ENCODE measurements at places on chromosomes 12 and 14. TPM values are rescaled to one million over a fixed set of nuclear protein-coding genes. Genes with fewer than 3 reads are reported as not detected.
A peak's percentile ranks its signal among the peaks of the same experiment; 100 is the strongest.

DNA sequence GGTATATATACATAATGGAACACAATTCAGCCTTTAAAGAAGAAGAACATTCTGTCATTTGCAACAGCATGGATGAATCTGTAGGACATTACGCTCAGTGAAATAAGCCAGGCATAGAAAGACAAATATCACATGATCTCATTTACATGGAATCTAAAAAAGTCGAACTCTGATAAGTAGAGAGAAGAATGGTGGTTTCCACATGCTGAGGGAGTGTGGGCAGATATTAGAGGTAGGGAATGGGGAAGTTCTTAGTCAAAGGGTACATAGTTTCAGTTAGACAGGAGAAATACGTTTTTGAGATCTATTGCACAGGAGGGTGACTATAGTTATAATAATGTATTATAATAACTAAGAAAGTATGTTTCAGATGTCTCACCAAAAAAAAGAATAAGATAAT lies 71.4 kb downstream of the ADAMTS20 start:
- no peak for DNase-seq

DNA sequence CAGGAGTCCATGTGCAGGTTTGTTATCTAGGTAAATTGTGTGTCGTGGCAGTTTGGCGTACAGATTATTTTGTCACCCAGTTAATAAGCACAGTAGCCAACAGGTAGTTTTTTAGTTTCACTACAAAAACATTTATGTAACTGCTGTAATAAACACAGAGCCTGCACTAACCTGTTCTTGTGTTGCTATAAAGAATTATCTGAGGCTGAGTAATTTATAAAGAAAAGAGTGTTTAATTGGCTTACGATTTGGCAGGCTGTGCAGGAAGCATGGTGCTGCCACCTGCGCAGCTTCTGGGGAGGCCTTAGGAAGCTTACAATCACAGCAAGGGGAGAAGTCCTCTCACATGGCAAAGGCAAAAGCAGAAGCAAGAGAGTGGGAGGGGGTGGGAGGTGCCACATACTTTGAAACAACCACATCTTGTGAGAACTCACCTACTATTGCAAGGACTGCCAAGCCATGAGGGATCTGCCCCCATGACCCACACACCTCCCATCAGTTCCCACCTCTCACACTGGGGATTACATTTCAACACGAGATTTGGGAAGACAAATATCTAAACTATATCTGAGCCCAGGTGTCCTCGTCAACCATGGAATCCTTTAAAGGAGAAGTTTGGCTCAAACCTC lies 266.4 kb upstream of the GRIP1 start:
- no peak for DNase-seq

DNA sequence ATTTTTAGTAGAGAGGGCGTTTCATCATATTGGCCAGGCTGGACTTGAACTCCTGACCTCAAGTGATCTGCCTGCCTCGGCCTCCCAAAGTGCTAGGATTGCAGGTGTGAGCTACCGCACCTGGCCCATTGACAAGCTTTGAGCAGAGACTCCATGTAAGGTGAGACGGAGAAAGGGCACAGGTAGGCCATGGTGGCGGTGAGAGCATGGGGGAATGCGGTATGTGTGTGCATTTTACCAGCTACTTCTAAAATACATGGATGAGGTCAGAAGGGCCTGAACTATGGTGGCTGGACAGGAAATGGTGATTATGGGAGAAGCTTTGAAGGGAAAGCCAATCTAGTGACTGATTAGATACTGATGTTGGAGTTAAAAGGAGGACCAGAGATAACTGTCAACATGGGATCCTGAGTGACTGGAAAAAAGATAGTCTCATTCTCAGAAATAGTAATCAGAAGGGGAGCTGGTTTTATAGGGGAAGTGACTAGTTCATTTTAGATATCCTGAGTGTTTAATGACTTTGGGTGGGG lies 21.9 kb upstream of the PTPRB start:
- no peak for DNase-seq

GRCh38 chr12:112971248-112971647 lies 7.1 kb upstream of the OAS2 start:
- DNase-seq, result no peak

DNA sequence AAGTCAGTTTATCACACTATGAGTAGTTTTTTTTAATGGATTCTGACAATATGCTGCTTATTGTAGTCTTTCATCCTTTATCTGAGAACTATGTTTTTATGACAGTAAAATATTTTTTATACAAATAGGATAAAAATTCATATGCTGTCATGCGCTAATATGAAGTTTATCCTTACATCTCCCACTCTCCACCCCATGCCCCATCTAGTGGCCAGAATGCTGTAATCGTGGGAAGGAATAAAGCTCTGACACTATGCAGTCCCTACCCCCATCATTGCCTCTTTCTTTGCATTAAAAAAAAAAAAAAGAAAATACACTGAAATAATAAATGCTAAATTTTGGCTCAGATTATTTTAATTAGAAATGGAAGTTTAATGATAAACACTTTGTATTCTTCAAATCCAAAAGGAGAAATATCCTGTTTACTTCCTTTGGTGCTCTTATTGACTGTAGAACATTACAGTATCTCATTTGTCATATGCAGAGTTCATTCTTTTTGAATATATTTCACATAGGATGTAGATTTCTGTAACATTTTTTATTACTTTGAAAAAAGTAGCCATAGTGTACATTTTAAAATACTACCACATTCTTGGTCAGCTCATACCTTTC lies 145.9 kb upstream of the SLCO1C1 start:
- DNase-seq, result no peak

DNA sequence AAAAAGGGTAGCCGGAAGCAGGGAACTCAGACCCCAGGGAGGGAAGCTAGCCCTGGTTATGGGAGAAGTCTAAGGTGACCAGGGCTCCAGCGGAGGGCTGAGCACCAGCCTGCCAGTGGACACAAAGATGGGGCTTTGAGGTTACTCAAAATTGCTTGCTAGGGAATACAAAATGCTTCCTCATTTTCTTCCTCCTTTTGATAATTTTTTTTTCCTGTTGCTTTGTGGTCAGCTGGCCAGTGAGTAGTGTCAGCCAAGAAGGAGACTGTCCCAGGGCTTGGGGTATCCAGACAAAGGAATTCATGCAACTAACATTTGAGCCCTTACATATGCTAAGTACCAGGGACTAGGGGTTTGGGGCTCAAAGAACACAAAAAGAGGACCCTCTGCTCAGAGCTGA lies 206.2 kb downstream of the PPM1H start:
- DNase-seq, result no peak

- no peak for DNase-seq
Observed at GRCh38 chr12:66379616-66380015, 77.3 kb downstream of the HELB start.

DNA sequence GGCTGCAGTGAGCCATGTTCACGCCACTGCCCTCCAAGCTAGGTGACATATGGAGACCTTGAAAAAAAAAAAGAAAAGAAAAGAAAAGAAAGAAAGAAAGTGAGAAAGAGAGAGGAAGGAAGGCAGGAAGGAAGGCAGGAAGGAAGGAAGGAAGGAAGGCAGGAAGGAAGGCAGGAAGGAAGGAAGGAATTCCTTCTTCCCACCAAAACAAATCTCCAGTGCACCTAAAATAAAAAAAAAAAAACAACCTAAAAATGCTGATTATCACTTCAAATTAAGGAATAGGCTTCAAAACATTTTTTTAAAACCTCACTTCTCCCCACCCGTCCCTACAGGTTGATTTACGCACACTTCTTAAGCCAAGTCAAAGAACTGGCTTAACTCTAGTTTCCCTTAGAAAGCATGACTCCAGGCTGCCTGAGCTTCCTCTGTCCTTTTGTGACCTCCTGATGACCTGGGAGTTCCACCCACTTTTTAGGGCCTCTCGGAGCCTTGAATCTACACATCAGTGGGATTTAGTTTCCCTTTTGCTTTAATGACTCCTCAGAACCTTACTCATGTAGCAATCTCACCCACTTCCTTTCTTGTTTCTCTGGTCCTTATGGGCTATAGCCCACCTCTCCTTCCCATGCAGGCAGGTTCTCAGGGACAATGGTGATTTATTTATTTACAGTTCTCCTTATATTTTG lies 18.6 kb downstream of the DUSP6 start:
- DNase-seq, result peak; percentile 81

- DNase-seq, result peak; percentile 67
Observed at GRCh38 chr14:55107766-55108554, 21.1 kb upstream of the LGALS3 start.

DNA sequence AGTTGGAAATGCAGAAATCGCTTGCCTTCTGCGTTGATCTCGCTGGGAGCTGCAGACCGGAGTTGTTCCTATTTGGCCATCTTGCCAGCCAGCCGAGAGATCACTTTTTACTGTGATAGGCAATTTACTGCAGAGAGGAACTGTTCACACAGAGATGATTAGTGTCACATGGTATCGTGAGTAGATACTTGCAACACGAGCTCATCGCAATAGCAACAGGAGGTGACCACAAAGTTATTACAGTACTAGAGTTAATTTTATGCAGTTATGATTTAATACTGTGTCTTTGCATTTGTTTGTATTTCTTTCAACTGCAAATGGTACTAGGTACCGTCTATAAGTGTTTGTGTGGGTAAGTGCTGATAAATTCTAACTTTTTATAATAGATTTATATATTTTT lies 27.8 kb downstream of the NOPCHAP1 start:
- no peak for DNase-seq

GRCh38 chr14:93946104-93946503 lies 19.0 kb downstream of the FAM181A start:
- DNase-seq, result no peak

DNA sequence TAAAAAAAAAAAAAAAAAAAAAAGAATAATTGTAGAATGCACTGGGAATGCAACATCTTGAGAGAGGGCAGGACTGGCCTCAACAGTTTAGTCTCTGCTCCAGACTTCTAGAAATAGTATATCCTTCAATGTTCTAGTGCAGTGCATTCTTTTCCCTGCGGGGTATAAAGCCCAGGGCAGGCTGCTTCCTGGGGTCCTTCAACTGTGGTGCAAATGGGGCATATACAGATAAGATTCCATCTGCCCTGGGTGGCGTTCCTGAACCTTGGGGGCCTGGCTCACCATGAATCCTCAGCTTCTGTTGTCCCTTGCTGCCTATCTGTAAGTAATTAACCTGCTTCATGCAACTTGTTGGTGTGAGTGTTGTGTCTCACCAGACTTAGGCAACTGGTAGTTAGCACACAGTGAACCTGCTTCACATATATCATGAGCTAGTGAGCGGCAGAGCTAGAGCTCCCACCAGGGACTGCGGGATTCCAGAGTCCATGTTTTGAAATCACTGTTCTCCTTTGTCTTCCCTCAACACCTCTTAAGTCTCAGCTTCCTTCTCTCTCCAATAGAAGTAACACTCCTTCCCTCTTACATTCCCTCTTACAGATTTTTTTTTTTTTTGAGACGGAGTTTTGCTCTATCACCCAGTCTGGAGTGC lies 177.6 kb downstream of the SUDS3 start:
- DNase-seq, result no peak

DNA sequence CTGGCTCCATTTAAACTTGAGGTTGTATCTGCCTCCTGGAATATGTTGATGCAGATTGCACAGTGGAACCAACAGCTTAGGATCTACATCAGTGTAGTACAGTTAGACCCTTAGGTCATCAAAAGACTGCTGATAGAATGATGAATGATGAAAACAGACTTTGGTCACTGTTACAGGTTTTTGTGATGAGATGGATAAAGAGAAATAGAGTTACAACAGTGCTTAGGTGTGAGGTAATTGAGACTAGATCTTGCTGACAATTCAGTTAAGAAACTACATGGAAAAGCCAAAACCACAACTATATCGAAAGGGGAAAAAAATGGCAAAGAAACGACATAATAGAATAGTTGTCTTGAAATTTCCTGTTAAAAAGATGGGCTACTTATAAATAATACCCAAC lies 145.7 kb upstream of the LMNTD1 start:
- no peak for DNase-seq

GRCh38 chr14:64640839-64641238 lies 63.4 kb upstream of the PLEKHG3 start:
- DNase-seq, result no peak

DNA sequence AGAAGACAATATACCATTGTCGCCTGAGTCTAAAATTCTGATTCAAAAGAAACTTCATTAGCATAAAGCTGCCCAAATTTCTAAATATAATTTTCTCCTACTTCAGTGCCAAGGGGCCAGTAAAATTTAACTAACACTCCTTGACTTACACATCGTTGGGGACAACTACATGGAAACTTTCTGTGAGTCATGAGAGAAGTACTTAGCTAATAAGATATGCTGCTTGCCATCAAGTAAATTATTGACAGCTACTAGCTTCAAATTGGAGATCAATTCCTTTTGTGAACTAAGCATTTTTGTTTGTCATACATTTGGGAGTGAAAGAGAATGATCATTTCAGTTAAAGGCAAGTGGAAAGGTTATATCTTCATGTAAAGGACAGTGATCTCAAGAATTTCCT lies 373.3 kb downstream of the MDGA2 start:
- no peak for DNase-seq

- no peak for DNase-seq
Observed at GRCh38 chr14:101734246-101734847, 27.2 kb upstream of the PPP2R5C start.

DNA sequence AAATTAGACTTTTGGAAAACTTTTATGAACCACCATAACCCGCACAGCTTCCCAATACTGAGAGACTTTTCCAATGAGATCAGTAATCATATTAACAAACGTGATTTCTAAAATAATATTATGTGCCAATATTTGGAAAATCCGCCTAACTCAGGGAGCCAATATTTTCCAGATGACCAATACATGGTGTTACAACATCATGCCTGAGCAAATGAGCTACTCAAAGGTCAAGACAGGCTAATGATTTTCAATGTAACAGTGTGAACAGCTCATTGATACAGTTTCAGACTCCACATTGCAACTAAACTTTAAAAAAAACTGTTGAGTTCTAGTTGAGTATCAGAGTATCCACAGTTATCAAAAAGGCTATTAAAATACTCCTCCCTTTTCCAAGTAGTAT lies 46.8 kb downstream of the RNF34 start:
- no peak for DNase-seq

GRCh38 chr12:7439579-7440505 lies 4.1 kb downstream of the CD163L1 start:
- peak; percentile 66 for DNase-seq

GRCh38 chr12:119338593-119339363 lies 4.2 kb downstream of the CCDC60 start:
- DNase-seq, result no peak

- DNase-seq, result no peak
Observed at GRCh38 chr14:100905166-100905565, 1.6 kb upstream of the RTL1 start.

Gene NPAS3
- not detected for total RNA-seq

Gene PLCZ1
- not detected for total RNA-seq

Gene KRT82
- total RNA-seq, result not detected

Gene DEPDC4
- 1.3 TPM for total RNA-seq

Gene FOXG1
- total RNA-seq, result not detected

Gene TPPP2
- total RNA-seq, result not detected

Gene WNT1
- total RNA-seq, result not detected

Gene SPTB
- not detected for total RNA-seq

All from activated CD4-positive, alpha-beta T cell treated with anti-CD3 and anti-CD28 coated beads, Interleukin-2, amount 10 ng/mL, durations not matched to agents 24 days and 14 days (primary cell).